ENCODE measurements at places on chromosomes 5 and 9. TPM values are rescaled to one million over a fixed set of nuclear protein-coding genes. Genes with fewer than 3 reads are reported as not detected.

Gene FAM53C
- 34.7 TPM for total RNA-seq

Gene NFIB
- 2.4 TPM for total RNA-seq

Gene CDX1
- not detected for total RNA-seq

Gene IL9
- total RNA-seq: not detected

Gene PCDHA9
- total RNA-seq: not detected

Gene CACNA1B
- total RNA-seq: 0.07 TPM

Gene MSX2
- 3.7 TPM for total RNA-seq

Gene PLAC8L1
- not detected for total RNA-seq

Gene NEURL1B
- total RNA-seq: 1.0 TPM

Gene PKD2L2
- total RNA-seq: not detected

Gene MED22
- 30.0 TPM for total RNA-seq

Gene GMCL2
- not detected for total RNA-seq

Gene FOXD4L4
- total RNA-seq: not detected

Gene SLC4A9
- total RNA-seq: not detected

Gene SPATA31D1
- not detected for total RNA-seq

Gene RFX3
- 1.6 TPM for total RNA-seq

Gene GABBR2
- total RNA-seq: 0.75 TPM

Gene GBA2
- 39.3 TPM for total RNA-seq

All from epithelial cell of proximal tubule (primary cell).